ENCODE measurements at places on chromosomes 2 and 18.

DNA sequence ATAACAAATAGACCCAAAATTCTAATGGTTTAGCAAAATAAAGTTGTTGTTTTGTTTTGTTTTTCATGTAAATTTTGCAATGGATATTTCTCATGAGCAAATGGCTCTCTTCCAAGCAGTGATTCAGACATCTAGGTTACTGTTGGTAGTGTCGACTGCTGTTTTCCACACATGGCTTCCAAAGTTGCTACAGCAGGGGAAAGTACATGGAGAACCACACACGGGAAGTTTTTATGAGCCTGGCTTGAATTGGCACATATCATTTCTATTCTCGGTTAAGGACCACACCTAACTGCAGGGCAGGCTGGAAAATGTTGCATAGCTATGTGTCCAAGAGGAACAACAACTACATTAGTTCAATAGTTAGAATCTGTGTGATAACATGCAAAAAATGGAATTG, 262.1 kb downstream of the GALNT13 start:
- no peak for DNase-seq

- DNase-seq = no peak
These were observed 451.1 kb upstream of the NETO1 start for GRCh38 chr18:73318739-73319479.

GRCh38 chr2:198717451-198717850, 740.3 kb downstream of the SATB2 start:
- no peak for DNase-seq

GRCh38 chr2:160321006-160321405, 120.9 kb upstream of the ITGB6 start:
- DNase-seq = no peak

- DNase-seq = no peak
These were observed 14.7 kb upstream of the ITGB6 start for GRCh38 chr2:160214461-160215445.

DNA sequence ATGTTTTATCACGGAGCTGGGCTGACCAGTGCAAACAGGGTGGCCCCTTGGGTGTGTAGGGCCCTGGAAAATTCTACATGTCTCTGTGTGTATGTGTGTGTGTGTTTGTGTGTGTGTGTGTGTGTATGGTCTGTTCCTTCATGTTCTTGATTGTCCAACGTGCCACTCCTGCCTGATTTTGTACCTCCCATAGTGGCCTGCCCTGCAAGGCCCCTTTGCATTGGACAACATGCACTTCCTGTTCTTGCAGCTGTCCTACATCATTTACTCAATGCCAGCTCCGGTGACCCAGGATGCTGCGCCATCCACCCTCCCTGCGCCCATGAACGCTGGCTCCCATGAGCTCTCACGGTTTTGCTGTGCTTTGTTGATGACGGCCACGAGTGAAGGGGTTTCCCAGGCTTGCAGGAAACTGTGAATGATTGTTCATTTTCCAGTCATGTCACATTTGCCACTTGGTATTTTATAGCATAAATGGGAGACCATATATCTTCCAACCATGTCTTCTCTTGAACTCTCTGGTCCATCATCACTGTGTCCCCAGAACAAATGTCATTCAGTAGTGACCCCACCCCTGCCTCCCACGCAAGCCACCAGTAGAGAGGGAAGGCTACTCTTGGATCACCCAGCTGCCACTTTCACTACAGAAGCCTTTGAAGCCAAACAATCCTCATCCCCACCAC, 69.7 kb upstream of the NCK2 start:
- no peak for DNase-seq

DNA sequence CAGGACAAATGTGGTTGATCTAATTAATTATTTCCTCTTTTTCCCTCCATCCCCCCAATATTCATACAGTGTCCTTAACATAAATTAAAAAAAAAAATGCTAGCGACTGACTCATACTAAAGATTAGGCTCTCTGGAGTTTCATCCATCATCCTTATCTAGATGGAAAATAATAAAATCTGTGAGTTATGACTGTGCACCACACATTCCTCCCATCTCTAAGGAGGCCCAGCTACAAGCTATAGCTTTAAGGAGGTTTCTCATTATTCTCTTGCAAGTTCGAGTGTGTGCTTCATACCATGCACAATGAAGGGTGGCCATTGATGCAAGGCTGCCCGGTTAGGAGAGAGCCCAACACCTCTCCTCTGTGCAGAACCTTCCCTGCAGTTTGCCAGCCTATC, 77.3 kb downstream of the XDH start:
- DNase-seq = no peak

DNA sequence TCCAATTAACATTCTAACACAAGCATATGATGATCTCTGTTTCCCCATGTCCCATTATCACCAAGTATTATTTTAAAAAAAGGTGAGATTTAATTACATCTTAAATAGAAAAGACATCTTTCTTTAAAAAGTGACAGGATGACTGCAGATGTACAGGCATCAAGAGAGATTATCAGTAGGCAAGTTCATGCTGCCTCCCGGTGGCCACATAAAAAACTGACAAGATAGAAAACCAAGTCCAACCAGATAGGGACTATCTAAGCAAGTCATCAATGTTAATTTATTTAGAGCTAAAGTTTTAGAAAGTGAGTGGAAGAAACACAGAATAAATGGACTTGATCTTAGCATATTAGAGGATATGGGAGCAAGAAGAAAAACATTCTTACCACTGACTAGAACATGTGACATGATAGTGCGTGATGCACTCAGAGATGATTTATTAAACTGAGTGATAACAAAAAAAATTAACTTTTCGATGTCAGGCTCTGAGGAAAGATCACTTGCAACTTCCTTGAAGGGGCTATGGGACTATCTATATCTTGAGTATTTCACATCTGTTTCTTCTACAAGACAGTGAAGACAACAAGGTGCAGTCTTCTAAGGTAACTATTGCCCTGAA, 5.4 kb upstream of the TDRD15 start:
- no peak for DNase-seq

- DNase-seq = no peak
These were observed 865.5 kb downstream of the DSC3 start for GRCh38 chr18:30177056-30177455.

- no peak for DNase-seq
These were observed 950.8 kb upstream of the SLC39A10 start for GRCh38 chr2:194706179-194706578.

GRCh38 chr2:32289165-32289999, 11.7 kb downstream of the YIPF4 start:
- no peak for DNase-seq

GRCh38 chr2:88874063-88874657, 182.7 kb downstream of the RPIA start:
- DNase-seq = no peak

DNA sequence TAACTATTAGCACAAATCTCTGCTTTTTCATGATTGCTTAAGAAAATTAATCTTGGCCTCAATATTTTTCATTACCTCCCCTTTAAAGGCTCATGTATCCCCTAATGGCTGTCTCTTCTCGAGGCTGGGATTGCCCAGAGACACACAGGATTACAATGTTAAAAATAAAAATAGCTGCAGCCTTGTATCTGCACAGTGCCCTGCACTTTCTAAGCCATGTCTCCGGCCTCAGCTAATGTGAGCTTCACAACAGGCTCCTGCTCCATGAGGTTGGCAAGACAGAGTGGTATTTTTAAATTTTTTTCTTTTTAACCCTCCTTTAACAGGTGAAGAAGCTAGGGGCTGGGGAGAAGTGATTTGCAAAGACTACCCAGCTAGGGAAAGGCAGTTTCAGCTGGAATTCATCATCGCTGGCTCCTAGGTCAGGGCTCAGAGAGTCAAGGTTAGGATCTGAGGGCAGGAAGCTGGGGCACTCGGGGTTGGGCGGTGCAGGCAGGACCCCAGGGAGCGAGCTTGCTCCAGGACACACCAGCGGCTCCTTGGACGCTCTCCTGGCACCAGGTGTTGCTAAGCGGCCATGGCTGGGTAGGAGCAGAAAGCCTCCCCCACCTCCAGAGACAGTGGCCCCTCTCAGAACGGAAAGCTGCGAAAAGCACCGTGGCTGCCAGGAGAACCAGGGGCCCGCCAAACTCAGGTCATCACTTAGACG, 135.6 kb downstream of the SMAD2 start:
- no peak for DNase-seq

DNA sequence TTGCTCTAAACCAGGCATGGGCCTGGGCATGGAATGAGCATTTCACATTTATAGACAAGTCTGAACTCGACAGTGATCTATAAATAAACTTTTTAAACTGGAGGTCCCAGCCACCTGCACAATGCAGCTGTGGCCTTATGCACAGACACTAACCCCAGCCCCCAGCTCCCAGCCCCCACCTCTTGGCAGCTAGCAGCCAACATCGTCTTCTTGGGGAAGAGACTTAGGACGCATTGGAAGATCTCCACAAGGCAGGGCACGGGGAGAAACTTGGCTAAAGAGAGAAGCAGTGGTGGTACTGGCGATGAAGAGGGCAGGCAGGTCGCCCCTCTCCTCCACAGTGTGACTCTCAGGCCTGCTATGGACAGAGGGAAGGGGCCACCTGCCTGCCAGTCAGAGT, 213.2 kb downstream of the ANAPC1 start:
- DNase-seq = no peak

DNA sequence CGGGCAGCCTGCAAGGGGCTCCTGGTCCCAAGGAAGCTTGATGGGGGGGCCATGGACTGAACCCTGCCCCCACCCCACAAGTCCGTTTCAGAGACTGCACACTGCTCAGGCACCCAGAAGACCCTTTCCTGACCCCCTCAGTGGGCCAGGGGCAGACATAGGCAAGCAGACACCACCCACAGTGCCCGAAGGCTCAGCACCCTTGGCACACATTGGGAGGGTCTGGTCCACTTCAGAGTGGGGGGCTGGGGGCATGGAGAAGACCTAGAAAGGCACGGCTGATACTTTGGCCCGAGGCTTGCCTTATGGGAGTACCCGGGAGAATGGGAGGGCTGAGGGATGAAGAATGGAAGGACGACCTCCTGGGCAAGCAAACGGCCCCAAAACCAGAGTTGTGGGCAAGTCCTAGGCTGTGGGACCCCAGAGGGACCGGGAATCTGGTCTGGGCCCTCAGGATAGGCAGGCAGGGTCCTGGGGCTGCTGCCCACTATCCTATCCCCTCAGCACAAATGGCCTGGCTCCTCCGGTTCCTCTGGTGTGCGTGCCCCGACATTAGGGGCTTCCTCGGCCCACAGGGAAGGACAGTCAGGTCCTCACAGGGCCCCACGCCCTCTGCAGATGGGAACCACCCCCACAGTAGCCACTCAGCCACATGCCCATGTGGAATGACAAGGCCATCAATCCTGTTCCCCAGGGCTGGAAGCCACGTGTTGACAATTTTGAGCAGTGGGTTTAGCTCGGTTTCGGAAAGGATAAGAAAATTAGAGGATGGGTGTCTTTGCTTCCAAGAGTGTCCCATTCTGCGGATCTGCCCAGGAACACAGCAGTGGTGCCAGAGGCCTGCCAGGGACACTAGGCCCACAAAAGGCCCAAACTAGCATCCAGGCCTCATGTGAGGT, 15.0 kb upstream of the GPC1 start:
- DNase-seq = no peak

GRCh38 chr18:47113796-47114540, 36.3 kb downstream of the HDHD2 start:
- DNase-seq = no peak

GRCh38 chr2:162994718-162995117, 156.2 kb upstream of the KCNH7 start:
- DNase-seq = no peak

All from activated CD4-positive, CD25-positive, alpha-beta regulatory T cell (primary cell).